ENCODE measurements at places on chromosomes 2 and 18.

DNA sequence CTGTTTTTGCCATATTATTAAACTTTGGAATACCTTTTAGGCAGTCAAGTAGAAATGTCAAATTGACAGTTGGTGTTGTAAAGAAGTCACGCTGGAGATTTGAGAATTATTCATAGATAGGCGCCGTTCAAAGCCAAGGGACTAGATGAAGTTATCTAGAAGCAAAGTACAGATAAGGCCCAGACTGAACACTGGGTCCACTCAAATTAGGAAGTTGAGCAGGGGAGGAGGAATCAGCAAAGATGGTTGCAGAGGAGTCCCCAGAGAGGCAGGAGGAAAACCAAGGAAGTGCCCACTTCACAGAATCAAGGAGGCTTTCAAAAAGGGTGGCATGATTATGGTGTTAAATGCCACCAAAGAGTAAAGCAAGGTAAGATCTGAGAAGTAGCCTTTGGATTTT lies 9.6 kb upstream of the ALS2 start:
- no peak for DNase-seq

GRCh38 chr18:33132657-33133056 lies 307.9 kb downstream of the CCDC178 start:
- no peak for DNase-seq

- DNase-seq, result peak; percentile 36
Observed at GRCh38 chr2:120675460-120676130, 60.1 kb upstream of the GLI2 start.

DNA sequence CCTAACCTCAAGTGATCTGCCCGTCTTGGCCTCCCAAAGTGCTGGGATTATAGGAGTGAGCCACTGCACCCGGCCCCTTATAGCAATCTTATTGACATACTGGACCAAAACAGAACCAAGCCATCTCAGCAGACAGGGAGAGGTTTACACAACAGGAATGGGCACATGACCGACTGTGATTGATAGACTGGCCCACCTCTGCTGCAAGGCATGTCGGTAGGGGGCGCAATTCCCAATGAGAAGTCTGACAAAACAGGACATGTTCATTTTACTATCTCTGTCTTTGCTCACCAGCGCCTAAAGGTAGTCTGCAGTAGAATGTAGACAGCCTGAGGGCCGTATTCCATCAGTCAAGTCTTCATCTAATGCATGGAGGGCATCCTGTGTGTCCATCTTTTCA lies 2.0 kb downstream of the LYPD6B start:
- peak; percentile 29 for DNase-seq

- DNase-seq, result no peak
Observed at GRCh38 chr2:8456151-8457091, 225.4 kb upstream of the ID2 start.

GRCh38 chr2:105042189-105042588 lies 4.3 kb downstream of the MRPS9 start:
- DNase-seq, result no peak

DNA sequence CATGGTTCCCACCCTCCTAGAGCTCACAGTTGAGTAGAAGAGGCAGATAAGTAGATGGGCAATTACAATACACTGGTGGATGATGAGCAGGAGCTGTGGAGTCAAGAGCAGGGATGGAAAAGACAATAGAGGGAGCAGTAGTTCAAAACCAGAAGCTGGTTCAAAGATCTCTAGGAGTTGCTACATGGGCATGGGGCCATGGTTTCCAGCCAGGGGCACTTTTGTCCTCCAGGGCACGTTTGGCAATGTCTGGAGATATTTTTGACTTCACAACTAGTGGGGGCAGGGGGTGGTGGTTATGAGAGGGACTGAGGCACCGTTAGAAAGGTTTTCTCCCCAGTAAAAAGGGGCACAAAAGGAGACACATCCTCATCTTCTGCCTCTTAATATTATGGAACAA lies 236.0 kb downstream of the DYSF start:
- DNase-seq, result no peak

GRCh38 chr2:120294008-120294340 lies 41.3 kb downstream of the RALB start:
- DNase-seq, result no peak

GRCh38 chr2:118227698-118228508 lies 139.6 kb downstream of the INSIG2 start:
- no peak for DNase-seq

- DNase-seq, result peak; percentile 41
Observed at GRCh38 chr2:24825883-24826772, 32.9 kb downstream of the CENPO start.

DNA sequence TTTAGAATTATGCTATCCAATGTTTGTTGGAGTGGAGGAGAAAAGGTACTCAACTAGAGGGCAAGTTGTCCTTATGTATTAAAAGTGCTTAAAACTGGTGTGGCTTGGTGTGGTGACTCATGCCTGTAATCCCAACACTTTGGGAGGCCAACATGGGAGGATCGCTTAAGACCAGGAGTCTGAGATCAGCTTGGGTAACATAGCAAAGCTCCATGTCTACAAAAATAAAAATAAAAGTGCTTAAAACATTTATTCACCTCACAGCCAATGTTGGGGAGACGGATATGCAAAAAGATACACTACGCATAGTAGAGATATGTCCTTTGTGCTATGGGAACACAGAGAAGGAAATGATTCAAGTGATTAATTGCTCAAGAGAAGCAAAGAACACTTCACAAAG lies 19.3 kb upstream of the TNFAIP6 start:
- no peak for DNase-seq

GRCh38 chr2:18593496-18593895 lies 4.1 kb upstream of the NT5C1B start:
- DNase-seq, result no peak

DNA sequence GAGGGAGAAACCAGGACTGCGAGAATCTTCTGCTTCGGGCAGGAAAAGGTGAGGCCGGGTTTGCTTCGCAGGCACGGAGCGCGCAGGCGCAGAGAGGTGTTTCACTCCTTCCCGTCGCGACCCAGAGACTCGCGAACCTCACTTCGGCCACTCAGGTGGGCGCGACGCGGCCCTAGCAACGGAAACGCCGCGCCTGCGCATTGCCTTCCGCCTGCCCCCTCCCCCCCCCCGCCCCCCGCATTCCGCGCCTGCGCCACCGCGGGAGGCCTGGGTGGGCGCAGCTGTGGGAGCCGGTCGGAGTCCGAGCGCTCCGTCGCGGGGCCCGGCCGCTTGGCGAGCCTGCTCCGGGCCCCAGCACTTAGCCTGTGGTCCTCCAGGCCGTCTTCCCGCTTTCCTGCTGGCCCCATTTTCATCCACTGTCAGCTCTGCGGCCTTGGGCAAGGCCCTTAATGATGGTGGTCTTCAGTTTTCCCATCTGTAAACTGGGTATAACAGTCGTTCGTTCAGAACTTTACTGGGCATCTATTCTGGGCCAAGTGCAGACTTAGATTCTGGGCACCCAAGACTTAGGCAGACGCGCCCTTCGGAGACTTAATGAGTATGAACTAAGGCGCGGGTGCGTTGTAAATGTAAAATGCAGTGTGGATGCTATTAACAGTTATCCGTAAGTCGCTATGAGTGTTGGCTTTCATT lies 62.1 kb upstream of the ACKR3 start:
- DNase-seq, result peak; percentile 73

GRCh38 chr18:52615321-52615720 lies 275.3 kb downstream of the DCC start:
- no peak for DNase-seq

DNA sequence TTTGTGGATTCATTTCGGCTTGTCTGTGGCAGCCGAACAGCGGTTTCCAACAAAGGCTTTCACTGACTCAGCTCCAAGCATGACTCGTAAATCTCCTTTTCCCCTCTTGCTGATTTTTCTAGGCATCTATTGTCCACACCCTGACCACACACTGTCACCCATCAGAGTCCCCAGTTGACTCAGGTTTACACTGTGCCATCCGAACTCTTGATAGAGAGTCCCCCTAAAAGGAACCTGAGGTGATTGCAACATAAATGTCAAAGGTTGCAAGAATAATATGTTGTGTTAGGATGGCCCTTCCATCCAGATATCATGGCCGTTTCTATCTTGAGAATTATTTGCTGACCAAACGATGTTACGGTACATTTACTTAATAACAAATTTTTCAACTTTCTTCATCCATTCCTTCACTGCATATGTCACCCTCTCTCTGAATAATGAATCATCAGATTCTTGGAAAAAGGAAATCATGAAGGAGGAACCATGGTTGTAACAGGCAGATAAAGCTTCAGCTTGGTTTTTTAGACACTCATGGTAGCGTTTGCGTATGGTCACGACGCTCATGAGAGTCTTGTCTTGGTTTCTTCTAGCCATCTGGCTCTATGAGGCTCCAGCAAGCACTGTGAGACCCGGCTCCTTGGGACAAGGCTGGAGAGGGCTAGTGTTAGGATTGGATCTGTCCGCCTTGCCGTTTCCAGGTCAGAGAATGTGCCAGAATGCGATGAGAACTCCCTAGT lies 72.1 kb downstream of the NPAS2 start:
- DNase-seq, result no peak

DNA sequence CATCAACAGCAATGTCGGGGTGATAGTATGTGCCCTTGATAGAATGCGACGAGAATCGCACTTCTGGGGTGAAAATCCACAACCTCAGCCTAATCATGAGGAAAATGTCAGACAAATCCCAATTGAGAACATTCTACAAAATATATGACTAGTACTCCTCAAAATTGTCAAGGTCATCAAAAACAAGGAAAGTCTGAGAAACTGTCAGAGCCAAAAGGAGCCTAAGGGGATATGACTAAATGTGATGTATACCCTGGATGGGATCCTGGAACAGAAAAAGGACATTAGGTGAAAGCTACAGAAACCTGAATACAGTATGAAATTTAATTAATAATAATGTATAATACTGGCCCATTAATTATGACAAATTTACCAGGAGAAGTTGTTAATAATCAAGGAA lies 7.6 kb upstream of the CACNB4 start:
- no peak for DNase-seq

- no peak for DNase-seq
Observed at GRCh38 chr2:61181382-61182058, 19.5 kb downstream of the C2orf74 start.

All from CD8-positive, alpha-beta T cell (primary cell).